ENCODE measurements at places on chromosomes 1 and 21. TPM values are rescaled to one million over a fixed set of nuclear protein-coding genes. Genes with fewer than 3 reads are reported as not detected.

Gene SMPDL3B
- 2.7 TPM for total RNA-seq

Gene CRP
- total RNA-seq = not detected

Gene PSRC1
- total RNA-seq = 1.8 TPM

Gene LCE2A
- not detected for total RNA-seq

Gene ZSCAN20
- total RNA-seq = 5.0 TPM

Gene TMEM125
- 9.5 TPM for total RNA-seq

Gene AXDND1
- total RNA-seq = 0.26 TPM

Gene USP33
- 46.1 TPM for total RNA-seq

Gene BTBD8
- 4.1 TPM for total RNA-seq

Gene LCE1A
- total RNA-seq = not detected

Gene MATN1
- total RNA-seq = not detected

Gene GBP4
- total RNA-seq = under 0.01 TPM

Gene CPT2
- total RNA-seq = 5.5 TPM

Gene AGRN
- total RNA-seq = 117 TPM

Gene DCDC2B
- total RNA-seq = not detected

Gene OR10J1
- total RNA-seq = not detected

Gene RHOU
- total RNA-seq = 0.26 TPM

Gene GNAT2
- total RNA-seq = not detected

Gene SPRR2G
- total RNA-seq = not detected

Gene TSPEAR
- total RNA-seq = not detected

Gene SPATA6
- total RNA-seq = 0.79 TPM

Gene VCAM1
- 0.13 TPM for total RNA-seq

Gene KCNJ15
- total RNA-seq = 2.1 TPM

Gene ICOSLG
- 0.26 TPM for total RNA-seq

Gene S100A7A
- total RNA-seq = not detected
